ENCODE measurements at places on chromosomes 2 and 18.

GRCh38 chr18:56306797-56307196 is 331.6 kb downstream of the TXNL1 start:
- DNase-seq, result no peak

- DNase-seq, result no peak
Observed at GRCh38 chr2:71064110-71064611, 4.3 kb upstream of the NAGK start.

- no peak for DNase-seq
Observed at GRCh38 chr2:105848367-105848766, 103.7 kb downstream of the NCK2 start.

- DNase-seq, result no peak
Observed at GRCh38 chr2:7625392-7626138, 708.4 kb downstream of the RNF144A start.

GRCh38 chr2:73823416-73823815 is 5.3 kb upstream of the STAMBP start:
- DNase-seq, result no peak

DNA sequence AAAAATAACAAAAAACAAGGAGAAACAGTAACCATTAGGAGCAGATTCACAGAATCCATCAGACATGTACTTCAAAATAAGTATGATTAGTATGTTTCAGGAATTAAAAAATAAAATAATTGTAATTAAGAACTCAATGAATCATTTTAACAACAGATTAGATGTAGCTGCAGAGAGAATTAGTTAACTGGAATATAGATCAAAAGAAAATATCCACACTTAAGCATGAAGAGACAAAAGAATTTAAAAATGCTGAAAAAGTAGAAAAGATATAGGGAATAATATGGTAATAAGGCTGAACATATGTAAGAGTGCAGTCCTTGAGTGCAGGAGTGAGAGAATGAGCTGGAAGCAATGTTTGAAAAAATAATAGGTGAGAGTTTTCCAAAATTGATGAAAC is 24.1 kb upstream of the OR6B3 start:
- no peak for DNase-seq

GRCh38 chr18:42255908-42256765 is 301.1 kb downstream of the PIK3C3 start:
- no peak for DNase-seq

DNA sequence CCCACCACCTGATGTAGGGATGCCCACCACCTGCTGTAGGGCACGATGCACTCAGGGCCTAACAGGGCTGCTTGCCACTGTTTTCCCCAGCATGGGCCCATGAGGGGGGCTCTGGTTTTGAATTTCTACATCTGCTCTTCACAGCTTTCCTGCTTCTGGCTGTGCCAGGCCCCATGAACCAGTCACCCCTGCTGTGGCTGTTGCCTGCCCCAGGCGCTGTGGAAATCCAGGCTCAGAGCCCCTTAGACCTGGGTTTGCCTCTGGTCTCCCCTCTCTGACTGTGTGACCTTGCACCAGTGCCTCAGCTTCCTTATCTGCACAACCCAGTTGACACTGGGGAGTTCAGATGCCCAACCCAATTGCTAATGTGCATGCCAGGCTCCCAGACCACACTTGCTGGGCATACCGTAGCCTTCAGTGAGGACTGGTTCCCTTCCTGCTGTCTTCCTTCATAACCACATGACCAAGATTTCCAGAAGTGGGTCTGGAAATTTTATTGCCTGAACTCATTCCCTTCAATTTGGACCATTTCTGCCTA is 6.0 kb upstream of the MLPH start:
- DNase-seq, result no peak

Measured in glutamatergic neuron (in vitro differentiated cells).